Daoy (cell line): ENCODE measurements at places on chromosomes 13 and 19. TPM values are rescaled to one million over a fixed set of nuclear protein-coding genes. Genes with fewer than 3 reads are reported as not detected.

GRCh38 chr13:41934120-41934519 lies 26.8 kb downstream of the VWA8 start:
- DNase-seq: no peak

GRCh38 chr13:30295116-30295515 lies 12.2 kb downstream of the KATNAL1 start:
- no peak for DNase-seq

DNA sequence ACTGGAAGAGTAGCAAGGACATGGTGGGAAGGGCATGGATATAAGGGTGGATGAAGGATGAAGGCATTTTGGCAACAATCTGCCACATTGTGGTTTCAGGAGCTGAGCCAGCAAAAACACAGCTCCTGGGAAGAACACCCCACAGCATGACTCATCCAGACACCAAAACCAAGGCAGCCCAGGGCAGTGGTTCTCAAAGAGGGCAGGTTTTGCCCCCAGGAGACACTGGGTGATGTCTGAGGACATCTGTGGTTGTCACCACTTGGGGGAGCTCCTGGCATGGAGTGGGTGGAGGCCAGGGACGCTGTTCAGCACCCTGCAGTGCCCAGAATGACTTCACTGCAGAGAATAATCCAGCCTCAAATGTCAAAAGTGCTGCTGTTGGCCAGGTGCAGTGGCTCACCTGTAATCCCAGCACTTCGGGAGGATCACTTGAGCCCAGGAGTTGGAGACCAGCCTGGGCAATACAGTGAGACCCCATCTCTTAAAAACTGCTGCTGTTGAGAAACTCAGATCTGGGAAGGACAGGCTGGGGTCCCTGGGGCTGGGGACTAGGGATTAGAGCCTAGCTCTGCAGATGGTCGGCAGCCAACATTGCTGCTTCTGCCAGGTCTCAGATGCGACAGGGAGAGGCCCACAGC lies 16.1 kb downstream of the ZFR2 start:
- peak; percentile 98 for DNase-seq

- DNase-seq: no peak
These were observed 18.3 kb downstream of the VWA8 start for GRCh38 chr13:41942462-41943094.

- DNase-seq: no peak
These were observed 1571.2 kb upstream of the PRR20A start for GRCh38 chr13:55569514-55569913.

GRCh38 chr19:55341595-55342531 lies 2.2 kb downstream of the KMT5C start:
- DNase-seq: no peak

GRCh38 chr13:26760832-26761582 lies 421 bp upstream of the GPR12 start:
- no peak for DNase-seq

GRCh38 chr13:77516342-77516789 lies 19.1 kb upstream of the SCEL start:
- peak; percentile 73 for DNase-seq

DNA sequence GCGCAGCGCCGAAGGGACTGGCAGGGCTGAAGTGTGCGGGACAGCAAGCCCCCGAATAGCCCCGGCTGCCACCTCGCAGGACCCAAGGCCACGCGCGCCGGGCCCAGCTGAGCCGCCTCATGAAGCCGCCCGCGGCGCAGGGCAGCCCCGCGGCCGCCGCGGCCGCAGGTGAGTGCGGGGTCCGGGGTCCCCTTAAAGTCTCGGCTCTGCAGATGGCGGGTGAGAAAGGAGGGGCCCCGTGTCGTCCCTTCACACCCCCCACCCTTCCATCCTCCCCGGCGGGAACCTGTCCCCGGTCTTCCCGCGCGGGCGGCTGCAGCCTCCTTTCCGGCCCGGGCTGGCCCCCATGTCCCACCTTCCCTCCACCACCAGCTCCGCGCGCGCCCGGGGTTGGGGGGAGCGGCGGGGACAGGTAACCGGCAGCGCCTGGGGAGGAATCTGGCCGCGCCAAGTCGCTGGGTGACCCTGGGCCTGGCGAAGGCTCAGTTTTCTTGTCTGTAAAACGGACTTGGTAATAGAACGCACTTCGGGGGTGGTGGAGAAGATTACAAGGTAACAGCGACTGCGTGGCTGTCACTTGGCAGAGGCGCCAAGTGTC lies 338 bp downstream of the RGCC start:
- DNase-seq: peak; percentile 11

DNA sequence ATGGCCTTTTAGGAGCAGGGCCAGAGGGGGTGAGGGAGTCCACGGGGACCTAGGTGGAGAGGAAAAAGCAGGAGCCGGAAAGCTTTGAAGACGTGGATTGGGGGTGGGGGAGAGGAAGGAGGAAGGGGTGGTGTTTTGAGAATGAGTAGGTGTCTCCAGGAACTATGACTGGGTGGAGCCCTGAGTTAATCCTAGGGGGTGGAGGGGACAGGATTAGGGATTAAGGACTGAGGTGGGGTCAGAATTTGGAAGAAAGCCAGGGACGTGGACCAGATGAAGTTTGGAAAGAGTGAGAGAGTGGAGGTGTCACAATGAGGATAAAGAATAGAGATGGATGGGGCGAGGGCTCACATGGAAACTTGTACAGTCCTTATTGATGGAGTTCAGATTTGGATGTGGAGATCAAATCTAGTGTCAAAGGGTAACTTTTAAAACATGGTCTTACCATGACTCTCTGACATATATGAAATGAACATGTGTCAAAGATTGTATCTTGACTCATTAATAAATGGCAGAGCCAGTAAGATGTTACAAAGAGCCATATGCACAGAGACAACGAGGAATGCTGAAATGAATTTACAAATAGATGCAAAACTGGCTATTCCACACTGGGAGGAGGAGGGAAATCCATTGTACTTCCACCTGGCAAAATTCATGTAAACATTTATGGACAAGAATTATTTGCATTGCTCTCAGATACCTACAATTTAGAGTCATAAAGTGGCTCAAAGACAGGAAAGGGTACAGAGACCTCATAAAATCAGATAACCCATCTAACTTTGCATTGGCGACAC lies 1.7 kb upstream of the KLK13 start:
- no peak for DNase-seq

DNA sequence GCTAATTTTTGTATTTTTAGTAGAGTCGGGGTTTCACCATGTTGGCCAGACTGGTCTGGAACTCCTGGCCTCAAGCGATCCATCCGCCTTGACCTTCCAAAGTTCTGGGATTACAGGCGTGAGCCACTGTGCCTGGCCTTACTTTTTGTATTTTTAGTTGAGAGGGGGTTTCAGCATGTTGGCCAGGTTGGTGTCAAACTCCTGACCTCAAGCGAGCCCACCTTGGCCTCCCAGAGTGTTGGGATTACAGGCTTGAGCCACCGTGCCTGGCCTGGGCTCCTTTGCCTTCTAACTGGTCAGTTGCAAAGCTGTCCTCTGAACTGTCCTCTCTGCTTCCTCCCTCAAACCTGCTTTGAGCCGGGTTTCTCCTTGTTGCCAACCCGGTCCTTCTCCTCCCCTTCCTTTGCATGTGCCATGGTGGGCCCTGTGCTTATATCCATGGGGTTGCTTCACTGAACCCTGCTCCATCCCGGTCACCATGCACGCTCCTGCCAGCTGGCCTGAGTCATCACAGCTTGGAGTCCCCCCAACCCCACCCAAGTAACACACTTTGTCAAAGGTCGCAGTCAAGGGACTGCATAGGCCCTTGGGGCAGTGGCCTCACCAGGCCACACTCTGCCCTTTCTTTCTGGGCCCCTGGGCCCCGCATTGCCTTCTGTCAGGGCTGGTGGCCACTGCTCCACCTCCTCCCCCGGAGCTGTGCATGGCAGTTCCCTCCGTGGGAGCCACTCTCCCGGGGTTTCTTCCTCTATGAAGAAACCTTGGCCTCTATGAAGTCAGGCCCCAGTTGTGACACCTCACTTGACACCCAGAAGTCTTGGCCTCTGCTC lies 21.2 kb downstream of the WTIP start:
- DNase-seq: no peak

DNA sequence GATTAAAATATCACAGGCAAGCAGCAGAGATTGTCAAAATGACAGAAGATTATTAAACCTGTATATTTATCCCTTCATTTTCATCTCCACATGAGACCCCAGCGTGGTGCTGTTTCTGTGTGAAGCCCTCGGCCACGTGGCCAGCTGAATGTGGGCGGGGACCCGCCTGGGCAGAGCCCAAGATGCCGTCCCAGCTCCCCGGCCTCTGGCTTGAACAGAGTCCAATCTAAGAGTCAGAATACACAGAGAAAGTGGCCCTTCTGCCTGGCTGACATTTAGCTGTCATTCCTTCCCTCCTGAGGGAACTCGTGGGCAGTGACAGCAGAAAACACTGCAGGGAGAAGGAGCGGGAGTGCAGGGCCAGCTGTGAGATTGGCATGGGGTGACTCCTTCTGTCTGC lies 34.9 kb upstream of the UQCRFS1 start:
- no peak for DNase-seq

DNA sequence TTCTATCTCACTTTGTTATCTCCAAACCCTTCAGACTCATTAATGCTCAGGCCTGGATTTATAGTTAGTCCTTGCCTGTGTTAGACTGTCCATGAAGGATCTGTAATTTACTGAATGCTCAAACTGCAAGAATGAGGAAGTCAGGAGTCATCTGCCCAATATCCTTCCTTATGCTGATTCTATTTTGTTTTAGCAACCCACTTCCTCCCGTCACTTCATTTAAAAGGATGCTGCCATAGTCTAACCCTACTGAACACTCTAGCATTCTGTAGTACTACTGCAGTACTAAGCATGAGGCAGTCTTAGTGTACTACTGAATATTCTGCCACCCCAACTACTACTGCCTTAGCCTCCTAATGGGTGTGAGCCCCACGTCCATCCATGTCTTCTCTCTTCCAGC lies 1.5 kb downstream of the FCAR start:
- no peak for DNase-seq

GRCh38 chr13:25762281-25762680 lies 289.5 kb downstream of the SHISA2 start:
- no peak for DNase-seq

- DNase-seq: peak; percentile 65
These were observed 78.7 kb downstream of the ZNF536 start for GRCh38 chr19:30450835-30451321.

DNA sequence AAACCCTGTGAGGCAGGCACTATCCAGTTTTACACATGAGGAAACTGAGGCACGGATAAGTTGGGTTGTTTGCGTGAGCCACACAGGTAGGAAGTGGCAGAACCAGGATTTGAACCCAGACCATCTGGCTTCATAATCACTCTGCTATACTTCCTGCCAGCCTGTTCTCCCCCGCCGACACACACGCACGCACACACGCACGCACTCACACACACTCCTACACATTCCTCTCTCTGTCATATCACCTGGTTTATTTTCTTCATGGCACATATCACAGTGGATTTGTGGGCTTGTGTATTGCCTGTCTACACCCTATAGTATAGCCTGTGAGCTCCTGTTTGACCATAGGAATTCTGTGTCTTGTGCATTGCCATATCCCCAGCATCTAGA lies 140.0 kb downstream of the SIPA1L3 start:
- DNase-seq: no peak

GRCh38 chr13:29383476-29383875 lies 212.0 kb downstream of the SLC7A1 start:
- DNase-seq: no peak

DNA sequence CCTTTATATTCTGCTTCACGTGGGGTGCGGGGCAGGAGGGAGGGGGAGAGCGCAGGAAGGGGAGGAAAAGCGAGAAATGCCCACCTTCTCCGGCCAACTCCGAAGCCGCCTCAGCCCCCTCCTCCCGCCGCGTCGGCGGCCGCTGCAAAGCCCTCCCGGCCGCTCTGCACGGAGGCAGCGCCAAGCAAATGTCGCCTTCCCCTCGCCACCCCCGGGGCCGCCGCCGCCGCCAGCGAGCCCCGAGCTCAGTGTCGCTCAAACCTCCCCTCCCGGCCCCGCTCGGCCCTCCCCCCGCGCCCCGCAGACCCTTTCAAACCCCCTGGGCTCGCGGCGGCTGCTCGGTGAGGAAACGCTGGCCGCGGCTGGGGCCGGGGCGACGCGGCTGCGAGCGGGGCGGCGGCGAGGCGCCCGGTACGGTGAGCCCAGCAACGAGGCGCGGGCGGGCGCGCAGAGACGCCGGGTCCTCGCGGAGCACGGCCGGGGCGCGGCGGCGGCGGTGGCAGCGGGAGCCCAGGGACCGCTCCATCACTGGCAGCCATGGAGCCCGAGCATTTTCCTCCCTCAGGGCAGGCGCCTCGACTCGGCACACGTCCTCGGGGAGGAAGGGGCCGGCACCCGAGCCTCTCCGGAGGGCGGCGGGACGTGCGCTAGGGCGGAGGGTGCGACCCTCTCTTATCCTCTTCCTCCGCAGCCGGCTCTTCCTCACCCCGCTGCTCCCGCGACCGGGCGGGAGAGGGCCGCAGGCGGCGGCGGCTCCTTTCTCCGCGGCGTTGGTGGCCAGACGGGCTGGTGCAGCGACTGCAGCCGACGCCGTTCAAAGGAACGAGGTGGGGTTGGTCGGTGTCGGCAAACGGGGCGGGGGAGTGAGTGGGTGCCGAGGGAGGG lies 463 bp upstream of the TSC22D1 start:
- peak; percentile 9 for DNase-seq

GRCh38 chr13:112876305-112877000 lies 92.6 kb upstream of the MCF2L start:
- DNase-seq: no peak

DNA sequence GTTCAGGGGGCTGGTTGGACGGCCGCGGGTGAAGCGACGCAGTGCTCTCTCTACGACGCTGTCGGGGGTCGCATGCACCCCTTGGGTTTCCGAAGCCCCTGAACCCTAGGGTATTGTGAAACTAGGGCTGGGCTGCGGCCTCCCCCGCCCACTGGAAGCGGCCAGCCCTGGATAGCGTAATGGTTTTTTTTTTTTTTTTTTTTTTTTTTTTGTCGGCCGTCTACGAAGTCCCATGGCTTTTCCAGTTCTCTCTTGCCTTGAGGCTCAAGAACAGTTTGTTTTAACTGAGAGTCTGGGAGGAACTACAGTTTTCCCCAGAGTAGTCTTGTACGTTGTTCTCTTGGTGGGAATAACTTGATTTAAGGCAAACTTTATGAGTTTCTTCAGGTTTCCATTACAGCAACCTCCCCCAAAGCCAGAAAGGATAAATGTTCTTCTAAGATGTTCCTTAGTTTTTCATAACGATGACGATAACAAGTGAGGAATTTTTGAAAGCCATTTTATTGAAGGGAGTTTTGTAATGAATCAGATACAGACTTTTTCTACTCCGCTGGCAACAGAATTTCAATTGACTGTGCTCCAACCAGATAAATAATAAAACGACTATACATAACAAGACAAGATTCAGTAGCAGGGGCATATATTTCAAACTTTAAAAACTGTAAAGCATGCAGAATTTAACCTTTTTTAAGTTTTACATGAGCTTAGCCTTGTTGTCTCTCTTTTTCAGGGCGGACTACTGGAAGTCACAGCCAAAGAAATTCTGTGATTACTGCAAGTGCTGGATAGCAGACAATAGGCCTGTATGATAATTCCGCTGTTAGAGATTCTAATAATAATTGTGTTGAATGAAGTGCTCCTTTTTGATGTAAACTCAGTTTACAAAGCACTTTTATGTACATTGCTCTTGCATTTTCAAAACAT lies 867 bp downstream of the WBP4 start:
- DNase-seq: no peak

GRCh38 chr13:22017226-22017625 lies 346.4 kb downstream of the FGF9 start:
- no peak for DNase-seq

The MADCAM1 gene
- total RNA-seq: not detected in 2 replicates

The BRME1 gene
- total RNA-seq: 2.1 and 7.9 TPM in 2 replicates

The ZNF667 gene
- total RNA-seq: 1.4 and 8.1 TPM in 2 replicates

The GPC6 gene
- 1.1 and 1.7 TPM in 2 replicates for total RNA-seq

The OCEL1 gene
- 0.18 and 1.6 TPM in 2 replicates for total RNA-seq

The KLK14 gene
- not detected in 2 replicates for total RNA-seq

The CASP14 gene
- total RNA-seq: not detected in 2 replicates

The MIPEP gene
- 15.5 and 22.9 TPM in 2 replicates for total RNA-seq

The ARHGAP35 gene
- 17.9 and 20.3 TPM in 2 replicates for total RNA-seq

The PEG3 gene
- 4.1 and 6.6 TPM in 2 replicates for total RNA-seq
